ENCODE measurements at places on chromosomes 11 and 22.

DNA sequence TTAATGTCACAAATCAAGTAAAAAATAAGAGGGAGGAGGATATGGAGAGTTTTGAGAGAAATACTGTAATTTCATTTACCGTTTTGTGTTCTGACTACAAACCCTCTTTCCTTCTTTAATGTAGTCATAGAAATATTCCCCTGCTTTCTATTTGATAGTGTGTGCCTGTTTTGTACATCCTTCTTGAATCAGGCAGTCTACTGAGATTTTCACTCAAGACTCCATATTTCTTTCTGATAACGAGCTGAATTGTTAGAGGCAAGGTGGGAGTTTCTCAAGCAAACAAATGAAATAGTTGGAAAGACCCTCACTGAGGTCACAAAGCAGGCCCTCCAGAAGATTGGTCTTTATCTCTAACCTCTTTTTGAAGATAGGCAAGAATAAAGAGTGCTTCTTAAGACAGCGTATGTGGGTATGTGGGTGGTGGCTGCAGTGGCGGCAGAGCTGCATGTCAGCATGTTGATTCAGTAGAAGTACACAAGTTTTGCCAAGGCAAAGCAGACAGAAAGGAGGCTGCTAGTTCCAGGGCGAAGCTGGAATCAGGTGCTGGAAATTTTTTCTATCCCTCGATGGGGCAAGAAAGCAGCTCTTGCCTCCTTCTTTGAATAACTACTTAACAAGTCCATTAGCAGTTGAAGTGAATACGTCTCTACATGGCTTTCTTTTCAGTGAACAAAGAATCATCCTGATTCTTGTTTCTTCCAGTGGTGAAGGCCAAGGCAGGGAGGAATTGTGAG, 164.2 kb downstream of the FAM76B start:
- H3K4me3 ChIP-seq, result no peak overlapping the region
- no peak for DNase-seq
- no peaks in the 10 kb centered on the region for H3K36me3 ChIP-seq
- H3K4me1 ChIP-seq, result peaks cover 2% of the 10 kb centered on the region

DNA sequence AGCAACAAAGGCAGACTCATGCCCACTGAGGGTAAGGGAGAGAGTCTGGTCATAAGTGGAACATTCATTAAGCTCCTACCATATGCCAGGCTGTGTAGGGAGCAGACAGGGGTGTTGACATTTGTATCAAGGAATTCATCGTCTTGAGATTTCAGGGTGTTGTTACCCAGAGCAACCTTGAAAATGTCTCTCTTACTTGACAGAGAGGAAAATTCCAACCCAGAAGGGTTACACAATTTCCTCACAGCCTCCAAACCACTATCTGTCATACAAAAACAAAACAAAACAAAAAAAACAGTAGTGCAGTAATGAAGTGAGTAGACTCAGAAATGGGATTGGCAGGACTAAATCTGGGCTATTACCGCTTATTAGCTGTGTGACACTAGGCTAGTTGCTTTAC, 113.2 kb downstream of the MIAT start:
- DNase-seq, result no peak
- H3K4me1 ChIP-seq, result no peaks in the 10 kb centered on the region
- H3K27ac ChIP-seq, result no peak overlapping the region
- no peak overlapping the region for H3K4me3 ChIP-seq
- H3K36me3 ChIP-seq, result peaks cover 3% of the 10 kb centered on the region

- no peak overlapping the region for H3K27ac ChIP-seq
- H3K36me3 ChIP-seq, result no peaks in the 10 kb centered on the region
- no peak for DNase-seq
Measured at GRCh38 chr11:60570970-60571369, 55.8 kb downstream of the MS4A13 start.

GRCh38 chr22:42439821-42440674, 7.8 kb upstream of the NFAM1 start:
- no peak for DNase-seq
- peak overlapping the region; percentile 39 for H3K4me3 ChIP-seq
- H3K4me1 ChIP-seq, result peaks cover 31% of the 10 kb centered on the region

DNA sequence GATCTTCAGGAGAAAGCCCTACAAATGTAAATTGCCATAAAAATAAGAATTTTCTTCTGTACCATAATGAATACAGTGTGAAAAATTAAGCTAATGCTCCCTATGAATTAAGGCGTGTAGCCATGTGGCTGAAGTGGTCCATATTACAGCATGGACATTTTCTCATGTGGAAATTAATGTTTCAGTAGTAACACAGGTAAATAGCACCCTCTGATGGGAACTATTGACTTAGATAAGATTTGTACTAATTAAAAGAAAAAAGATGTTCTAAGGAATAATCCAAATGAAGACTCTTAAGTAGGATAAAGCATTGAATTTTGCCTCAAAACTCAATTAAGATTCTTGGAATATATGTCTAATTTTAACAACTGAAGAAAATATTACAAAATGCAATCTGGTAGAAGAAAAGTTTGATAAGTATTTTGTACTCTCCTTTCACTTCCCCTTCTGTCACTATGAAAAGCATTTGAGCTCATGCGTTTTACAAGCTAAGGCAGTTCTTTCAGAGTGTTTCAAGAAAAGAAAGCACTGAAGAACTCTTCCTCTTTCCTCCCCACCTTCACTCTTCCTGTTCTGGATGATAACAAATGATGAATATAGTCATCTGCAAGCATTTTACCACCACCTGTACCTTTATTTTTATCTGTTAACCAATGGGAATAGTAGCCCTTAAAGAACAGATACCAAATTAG, 9.9 kb upstream of the OR8D2 start:
- DNase-seq, result no peak
- no peak overlapping the region for H3K27ac ChIP-seq
- peaks cover 4% of the 10 kb centered on the region for H3K4me1 ChIP-seq

DNA sequence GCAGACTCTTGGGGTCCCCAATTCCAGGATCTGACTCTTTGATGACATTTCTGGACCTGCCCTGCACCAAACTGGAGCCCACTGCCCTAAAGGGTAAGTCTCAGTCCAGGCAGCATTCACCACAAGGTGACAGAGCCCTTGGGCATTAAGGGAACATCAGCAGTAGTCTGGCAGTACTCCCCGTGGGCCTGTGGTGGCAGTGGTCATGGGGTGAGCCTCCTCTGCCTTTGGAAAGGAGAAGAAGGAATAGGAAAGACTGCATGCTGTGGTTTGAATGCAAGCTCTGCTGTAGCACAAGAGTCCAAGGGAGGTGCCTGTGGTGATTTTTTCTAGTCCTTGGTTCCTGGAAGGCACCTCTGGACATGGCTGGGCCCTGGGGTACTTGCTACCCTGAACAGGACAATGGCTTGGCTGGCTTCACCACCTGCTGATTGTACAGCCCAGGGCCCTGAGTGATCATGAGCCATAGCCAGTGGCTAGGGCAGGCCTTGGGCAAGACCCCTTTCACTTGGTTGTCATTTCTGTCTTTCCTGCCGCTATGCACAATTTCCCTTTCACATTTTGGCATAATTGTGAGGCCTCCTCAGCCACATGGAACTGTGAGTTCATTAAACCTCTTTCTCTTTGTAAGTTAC, 160.7 kb upstream of the GRIA4 start:
- H3K27ac ChIP-seq, result no peak overlapping the region
- H3K4me3 ChIP-seq, result no peak overlapping the region
- H3K36me3 ChIP-seq, result no peaks in the 10 kb centered on the region
- no peaks in the 10 kb centered on the region for H3K27me3 ChIP-seq

DNA sequence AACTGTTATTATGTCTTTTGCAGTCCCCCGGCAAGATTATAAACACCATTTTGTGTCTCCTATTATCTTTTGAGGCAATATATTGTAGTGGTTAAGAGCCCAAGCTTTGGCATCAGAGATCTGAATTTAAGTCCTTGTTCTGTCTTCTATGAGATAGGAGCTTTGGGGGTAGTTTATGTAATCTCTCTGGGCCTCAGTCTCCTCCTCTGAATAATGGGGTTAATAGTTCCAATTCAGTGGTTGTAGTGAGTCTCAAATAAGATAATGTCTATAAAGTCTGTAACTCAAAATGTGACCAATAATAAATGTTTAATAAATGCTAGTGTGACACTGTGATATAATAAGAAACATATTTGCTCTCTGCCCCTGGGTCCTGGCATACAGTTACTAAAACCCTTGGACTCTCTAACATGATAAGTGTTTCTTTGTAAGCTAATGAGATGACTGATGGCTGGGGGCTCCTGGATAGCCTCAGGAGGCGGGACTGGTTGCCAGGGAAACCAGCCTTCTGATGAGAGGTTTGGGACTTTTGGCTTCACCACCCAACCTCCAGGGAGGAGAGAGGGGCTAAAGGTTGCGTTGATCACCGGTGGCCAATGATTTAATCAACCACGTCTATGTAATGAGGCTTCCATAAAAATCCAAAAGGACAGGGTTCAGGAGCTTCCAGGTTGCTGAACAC, 183.4 kb upstream of the MTMR2 start:
- H3K36me3 ChIP-seq, result peaks cover 1% of the 10 kb centered on the region
- H3K4me1 ChIP-seq, result peaks cover 13% of the 10 kb centered on the region
- H3K4me3 ChIP-seq, result no peak overlapping the region
- no peaks in the 10 kb centered on the region for H3K27me3 ChIP-seq
- H3K27ac ChIP-seq, result no peak overlapping the region

GRCh38 chr22:32916025-32916424, 114.5 kb downstream of the TIMP3 start:
- no peaks in the 10 kb centered on the region for H3K4me1 ChIP-seq
- no peaks in the 10 kb centered on the region for H3K36me3 ChIP-seq
- no peak for DNase-seq
- H3K27me3 ChIP-seq, result no peaks in the 10 kb centered on the region
- H3K4me3 ChIP-seq, result no peak overlapping the region

GRCh38 chr11:120657306-120658070, 145.9 kb downstream of the GRIK4 start:
- DNase-seq, result no peak
- no peak overlapping the region for H3K4me3 ChIP-seq
- no peaks in the 10 kb centered on the region for H3K4me1 ChIP-seq
- H3K36me3 ChIP-seq, result no peaks in the 10 kb centered on the region

GRCh38 chr11:10925149-10925926, 67.5 kb upstream of the ZBED5 start:
- peaks cover 29% of the 10 kb centered on the region for H3K27me3 ChIP-seq
- H3K27ac ChIP-seq, result no peak overlapping the region
- H3K4me3 ChIP-seq, result no peak overlapping the region
- H3K36me3 ChIP-seq, result no peaks in the 10 kb centered on the region

- no peak for DNase-seq
- H3K27ac ChIP-seq, result no peak overlapping the region
- H3K4me3 ChIP-seq, result no peak overlapping the region
- H3K27me3 ChIP-seq, result no peaks in the 10 kb centered on the region
Measured at GRCh38 chr11:86386746-86387145, 12.1 kb downstream of the CCDC81 start.

DNA sequence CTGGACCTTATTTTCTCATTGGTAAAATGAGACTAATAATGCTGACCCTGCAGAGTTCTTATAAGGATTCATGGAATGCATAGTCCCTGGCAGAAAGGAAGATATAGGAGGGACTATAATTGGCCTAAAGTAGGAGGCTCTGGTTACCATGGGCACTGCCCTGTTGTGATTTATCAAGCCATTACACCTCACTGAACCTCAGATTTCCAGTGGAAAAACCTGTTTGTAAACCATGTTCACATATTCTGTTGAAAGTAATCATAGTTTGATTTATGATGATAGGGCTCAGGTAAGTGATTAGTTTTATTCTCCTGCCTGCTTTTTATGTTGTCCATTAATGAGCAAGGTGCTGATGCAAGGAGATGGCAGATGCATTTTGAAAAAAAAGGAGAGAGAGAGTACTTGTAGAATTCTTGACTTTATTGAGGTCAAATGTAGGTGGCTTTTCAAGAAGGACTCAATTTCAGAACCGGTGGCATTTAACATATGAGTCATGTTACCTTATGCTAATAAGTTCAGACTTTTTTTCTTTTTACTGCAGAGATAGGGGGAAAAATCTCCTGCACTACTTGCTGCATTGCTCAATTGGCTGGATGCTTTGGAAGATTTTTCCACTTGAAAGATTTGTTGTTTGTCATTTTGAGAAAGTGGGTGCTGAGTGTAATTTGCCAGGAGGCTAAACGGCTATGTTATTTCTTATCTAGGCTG, 14.6 kb downstream of the NF2 start:
- H3K27me3 ChIP-seq, result no peaks in the 10 kb centered on the region
- H3K27ac ChIP-seq, result no peak overlapping the region
- peaks cover 4% of the 10 kb centered on the region for H3K36me3 ChIP-seq
- H3K4me1 ChIP-seq, result peaks cover 26% of the 10 kb centered on the region
- no peak for DNase-seq
- no peak overlapping the region for H3K4me3 ChIP-seq

- DNase-seq, result no peak
- no peaks in the 10 kb centered on the region for H3K4me1 ChIP-seq
- H3K36me3 ChIP-seq, result no peaks in the 10 kb centered on the region
- no peak overlapping the region for H3K27ac ChIP-seq
Measured at GRCh38 chr11:103970701-103971249, 65.7 kb upstream of the DDI1 start.

All from T-helper 2 cell treated with Interferon-gamma antibody and Interleukin-4, amounts not matched to agents 5 μg/mL and 100 μg/mL, for 36 hours (primary cell).